ENCODE measurements at places on chromosomes 16 and 17.

- peak; percentile 74 for DNase-seq
Measured at GRCh38 chr17:4498461-4499397, at the start of gene SPNS2. Gene SPNS2 (plus strand): TSS chr17:4498881. CDS start chr17:4499048, 167 bp downstream.

- no peak for DNase-seq
Measured at GRCh38 chr16:71645450-71645849, 19.5 kb downstream of the MARVELD3 start.

DNA sequence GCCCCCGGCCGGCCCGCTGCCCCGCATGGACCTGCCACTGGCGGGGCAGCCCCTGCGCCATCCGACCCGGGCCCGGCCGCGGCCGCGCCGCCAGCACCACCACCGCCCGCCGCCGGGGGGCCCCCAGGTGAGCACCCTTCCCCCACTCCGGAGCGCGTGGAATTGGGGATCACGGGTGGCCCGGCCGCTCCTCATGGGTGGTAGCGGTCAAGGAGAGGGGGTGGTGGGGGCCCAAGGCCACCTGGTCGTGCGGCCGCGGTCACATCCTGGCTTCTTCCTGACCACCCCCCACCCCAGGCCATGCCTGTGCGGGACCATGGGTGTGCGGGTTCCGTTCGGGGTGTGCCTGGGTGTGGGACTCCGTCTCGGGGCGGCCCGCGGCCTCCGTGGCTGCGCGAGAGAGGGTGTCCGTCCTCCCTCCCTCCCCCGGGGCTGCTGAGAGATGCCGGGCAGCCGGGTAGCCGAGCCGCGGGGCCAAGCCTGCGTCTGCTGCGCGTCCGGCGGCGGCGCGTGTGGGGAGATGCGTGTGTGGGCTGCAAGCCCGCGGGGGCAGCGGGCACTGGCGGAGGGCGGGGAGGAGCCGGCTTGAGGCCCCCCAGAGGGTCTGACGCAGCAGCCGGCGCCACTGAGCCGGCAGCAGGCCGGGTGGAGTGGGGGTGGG, 6.8 kb downstream of the ACD start:
- DNase-seq, result no peak

DNA sequence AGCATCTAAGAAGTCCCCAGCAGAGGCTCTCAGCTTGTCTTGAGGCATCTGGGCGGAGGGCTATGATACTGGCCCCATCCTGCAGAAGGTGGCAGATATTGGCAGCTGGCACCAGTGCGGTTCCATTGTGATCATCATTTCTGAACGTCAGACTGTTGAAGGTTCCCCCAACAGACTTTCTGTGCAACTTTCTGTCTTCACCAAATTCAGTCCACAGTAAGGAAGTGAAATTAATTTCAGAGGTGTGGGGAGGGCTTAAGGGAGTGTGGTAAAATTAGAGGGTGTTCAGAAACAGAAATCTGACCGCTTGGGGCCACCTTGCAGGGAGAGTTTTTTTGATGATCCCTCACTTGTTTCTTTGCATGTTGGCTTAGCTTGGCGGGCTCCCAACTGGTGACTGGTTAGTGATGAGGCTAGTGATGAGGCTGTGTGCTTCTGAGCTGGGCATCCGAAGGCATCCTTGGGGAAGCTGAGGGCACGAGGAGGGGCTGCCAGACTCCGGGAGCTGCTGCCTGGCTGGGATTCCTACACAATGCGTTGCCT, at the start of gene CIITA:
Gene CIITA (plus strand): TSS at position 404 of the 543 bp plus-strand sequence. CDS start 129 bp downstream, at position 533.
- DNase-seq, result peak; percentile 77

GRCh38 chr17:27216836-27217235, 77.1 kb upstream of the WSB1 start:
- no peak for DNase-seq

GRCh38 chr16:53404959-53405358, 29.3 kb upstream of the RBL2 start:
- no peak for DNase-seq

DNA sequence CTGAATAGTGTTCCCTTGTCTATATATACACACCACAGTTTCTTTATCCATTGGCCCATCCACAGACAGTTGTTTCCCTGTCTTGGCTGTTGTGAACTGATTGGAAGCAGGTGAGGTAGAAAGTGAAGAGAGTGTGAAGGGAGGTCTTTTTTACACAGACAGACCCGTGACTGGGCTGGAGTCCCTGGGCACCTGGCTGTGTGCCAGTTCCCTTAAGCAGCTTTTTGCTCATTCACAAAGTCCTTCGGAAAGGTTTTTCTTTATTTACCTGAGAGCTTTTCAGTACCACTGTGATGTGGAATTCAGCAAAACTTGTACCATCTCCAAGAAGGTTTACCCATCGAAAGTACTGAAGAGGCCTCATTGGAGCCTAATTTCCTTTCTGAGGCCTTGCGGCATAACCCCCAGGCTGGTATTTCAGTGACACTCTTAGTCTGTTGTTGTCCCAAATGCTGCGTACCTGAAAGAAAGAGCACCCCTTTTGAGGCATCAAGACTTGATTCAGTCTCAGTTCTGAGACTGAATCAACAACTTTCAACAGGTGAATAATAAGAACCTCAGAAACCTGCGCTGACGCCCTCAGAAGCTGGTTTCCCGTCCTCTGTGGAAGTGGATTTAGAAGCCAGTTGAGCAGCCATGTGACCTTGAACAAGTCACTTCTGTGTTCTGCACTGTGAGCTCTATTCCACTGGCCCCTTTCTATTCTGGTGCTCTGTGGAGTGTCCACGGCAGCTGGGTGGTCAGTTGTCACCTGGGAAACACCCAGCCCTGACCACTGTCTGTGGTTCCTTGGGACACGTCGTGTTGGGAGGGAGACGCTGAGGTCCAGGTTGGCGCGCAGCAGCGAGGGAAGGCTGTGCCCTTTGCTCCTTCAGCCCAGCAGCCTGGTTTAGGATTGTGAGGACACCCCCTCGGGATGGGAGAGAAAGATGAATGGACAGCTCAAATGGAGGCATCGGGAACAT, 53.9 kb upstream of the CRISPLD2 start:
- DNase-seq, result no peak

DNA sequence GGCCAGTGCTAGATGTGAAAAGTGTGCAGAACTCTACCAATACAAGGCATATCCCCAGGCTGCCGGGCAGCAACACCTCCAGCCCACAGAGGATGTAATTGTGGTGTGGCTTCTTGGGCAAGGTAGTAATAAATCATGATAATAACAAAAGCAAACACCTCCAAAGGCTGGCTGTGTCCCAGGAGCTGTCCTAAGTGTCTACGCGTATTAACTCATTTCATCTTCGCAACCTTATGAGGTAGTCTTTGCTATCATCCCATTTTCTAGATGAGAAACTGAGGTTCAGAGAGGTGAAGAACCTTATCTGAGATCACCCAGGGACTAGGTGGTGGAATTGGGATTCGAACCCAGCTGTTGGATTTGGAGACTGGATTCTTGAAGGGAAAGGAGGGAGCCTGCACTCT, 5.3 kb downstream of the PDK2 start:
- no peak for DNase-seq

GRCh38 chr16:87860553-87861299, 8.6 kb downstream of the SLC7A5 start:
- DNase-seq, result no peak

DNA sequence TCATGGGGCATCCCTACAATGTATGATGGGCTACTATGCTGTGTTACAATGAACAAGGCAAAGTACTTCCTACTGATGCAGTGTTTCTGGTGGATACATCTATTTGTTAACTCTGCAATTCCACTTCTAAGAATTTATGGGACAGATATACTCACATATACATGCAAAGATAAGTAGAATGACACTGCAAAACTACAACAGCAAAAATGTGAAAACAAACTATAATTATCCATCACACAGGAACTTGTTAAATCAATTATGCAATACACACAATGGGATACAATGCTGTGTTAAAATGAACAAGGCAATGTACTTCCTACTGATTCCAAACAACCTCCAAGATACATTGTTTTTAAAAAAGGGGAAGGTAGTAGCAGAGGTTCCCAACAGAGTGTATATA, 3.2 kb downstream of the DDX52 start:
- no peak for DNase-seq

- no peak for DNase-seq
Measured at GRCh38 chr17:83124871-83125514, 45.6 kb downstream of the METRNL start.

- no peak for DNase-seq
Measured at GRCh38 chr16:2835638-2836493, 5.8 kb downstream of the ZG16B start.

- no peak for DNase-seq
Measured at GRCh38 chr16:79066561-79066960, 534.0 kb downstream of the MAF start.

- no peak for DNase-seq
Measured at GRCh38 chr17:28545787-28546415, 6.5 kb downstream of the UNC119 start.

DNA sequence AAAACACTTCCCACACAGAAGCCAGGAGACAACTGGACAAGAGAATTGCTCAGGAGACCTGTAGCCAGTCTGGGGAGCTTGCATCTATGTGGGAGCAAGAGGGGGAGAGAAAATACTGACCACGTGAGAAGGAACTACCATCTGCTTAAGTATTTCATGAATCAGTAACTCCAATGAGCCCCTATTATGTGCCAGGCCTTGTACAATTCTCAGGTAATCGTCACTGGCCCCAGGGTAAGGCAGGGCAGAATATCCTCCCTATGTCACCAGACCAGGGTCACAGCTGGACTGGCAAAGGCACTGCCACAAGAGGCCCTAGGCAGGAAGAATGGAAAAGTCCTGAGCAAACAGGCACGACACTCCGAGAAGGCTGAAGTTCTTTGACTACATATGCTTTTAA, 25.9 kb downstream of the USP7 start:
- DNase-seq, result no peak

- DNase-seq, result peak; percentile 86
Measured at GRCh38 chr16:30949650-30950515, 1.0 kb downstream of the ORAI3 start.

GRCh38 chr17:32516450-32516849, 29.7 kb downstream of the CDK5R1 start:
- DNase-seq, result no peak

GRCh38 chr17:6449307-6449706, 5.1 kb downstream of the PIMREG start:
- no peak for DNase-seq

GRCh38 chr16:23843143-23843542, 7.4 kb downstream of the PRKCB start:
- no peak for DNase-seq

DNA sequence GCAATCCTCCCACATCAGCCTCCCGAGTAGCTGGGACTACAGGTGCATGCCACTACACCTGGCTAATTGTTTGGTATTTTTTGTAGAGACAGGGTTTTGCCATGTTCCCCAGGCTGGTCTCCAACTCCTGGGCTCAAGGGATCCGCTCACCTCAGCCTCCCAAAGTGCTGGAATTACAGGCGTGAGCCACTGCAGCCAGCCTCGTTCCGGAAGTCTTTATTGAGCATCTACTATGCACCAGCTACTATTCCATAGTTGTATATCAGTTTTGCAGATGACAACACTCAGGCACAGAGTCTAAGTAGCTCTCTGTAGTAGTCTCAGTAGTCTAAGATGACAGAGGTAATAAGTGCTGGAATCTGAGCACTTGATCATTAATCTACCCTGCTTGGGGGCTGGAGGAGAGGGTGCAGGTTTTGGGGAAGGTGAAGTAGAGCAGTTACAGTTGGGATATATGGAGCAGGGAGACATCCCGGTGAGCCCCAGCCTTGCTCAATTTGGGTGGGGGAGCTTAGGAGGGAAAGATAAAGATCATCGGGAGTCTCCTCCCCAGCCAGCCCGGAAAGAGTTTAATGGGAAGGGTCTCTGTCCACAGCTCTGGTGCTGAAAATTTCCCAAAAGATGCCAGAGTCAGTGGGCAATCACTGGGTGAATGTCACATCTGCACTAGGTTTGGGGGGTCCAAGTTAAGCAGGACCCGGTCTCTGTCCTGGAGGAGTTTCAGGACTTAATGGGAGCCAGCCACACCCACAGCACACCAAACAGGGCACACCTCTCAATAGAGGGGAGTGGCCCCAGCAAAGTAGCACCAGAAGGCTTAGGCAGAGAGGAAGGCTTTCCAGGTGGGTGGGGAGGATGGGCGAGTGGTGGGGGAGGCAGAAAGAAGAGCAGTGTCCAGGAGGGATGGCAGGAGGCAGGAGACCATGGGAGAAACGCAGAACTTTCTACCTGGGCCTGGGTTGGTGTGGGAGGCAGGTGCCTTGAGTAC, 1.7 kb downstream of the OTOP3 start:
- DNase-seq, result no peak

- DNase-seq, result no peak
Measured at GRCh38 chr17:2347805-2348685, 10.7 kb downstream of the SGSM2 start.

- DNase-seq, result no peak
Measured at GRCh38 chr17:74342224-74342623, 16.2 kb downstream of the KIF19 start.

GRCh38 chr17:33602981-33603380, 309.9 kb upstream of the ASIC2 start:
- no peak for DNase-seq

DNA sequence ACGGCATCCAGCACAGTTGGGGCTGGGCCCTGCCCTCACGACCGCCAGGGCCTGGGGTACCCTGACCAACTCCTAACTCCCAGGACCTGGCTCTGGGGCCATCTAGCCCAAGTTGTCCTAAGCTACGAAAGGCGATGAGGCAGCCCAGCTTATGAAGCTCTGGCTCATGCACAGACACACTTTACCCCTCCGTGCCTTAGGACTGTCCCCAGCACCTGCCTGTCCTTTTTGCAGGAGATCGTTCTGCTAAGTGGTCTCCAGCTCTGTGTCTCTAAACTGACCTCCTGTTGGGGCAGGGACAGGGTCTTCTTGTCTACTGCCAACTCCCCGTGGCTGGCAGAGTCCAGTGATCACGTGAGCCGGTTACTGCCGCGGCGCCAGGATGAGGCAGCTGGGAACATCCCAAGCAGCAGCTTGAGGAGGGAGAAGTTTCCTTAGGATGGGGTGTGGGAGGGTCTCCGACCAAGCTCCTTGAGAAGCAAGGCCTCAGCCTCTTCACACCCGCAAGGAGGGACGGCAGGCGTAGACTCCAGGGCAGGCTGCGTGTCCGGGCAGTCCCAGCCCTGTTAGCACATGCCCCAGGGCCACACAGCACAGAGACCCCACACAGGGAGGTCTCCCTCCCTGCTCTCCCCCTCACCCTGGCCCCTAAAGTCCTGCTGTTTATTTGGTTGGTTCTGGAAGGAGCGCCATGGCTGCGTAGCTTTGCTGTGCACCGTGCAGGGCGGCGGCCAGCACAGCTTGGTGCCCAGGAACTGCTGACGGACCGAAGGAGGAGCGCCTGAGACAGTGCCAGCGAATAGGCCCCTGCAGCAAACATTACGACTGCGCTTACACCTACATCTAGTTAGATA, 16.4 kb upstream of the METRNL start:
- DNase-seq, result no peak

GRCh38 chr16:57537581-57538234, 1.3 kb upstream of the CCDC102A start:
- no peak for DNase-seq

GRCh38 chr16:65480281-65481091, 358.6 kb upstream of the CDH11 start:
- no peak for DNase-seq

All from heart left ventricle (tissue), 16 donors.